ENCODE measurements at places on chromosomes 12 and 14.

GRCh38 chr12:3837049-3837448, 36.1 kb downstream of the PARP11 start:
- no peak for DNase-seq

DNA sequence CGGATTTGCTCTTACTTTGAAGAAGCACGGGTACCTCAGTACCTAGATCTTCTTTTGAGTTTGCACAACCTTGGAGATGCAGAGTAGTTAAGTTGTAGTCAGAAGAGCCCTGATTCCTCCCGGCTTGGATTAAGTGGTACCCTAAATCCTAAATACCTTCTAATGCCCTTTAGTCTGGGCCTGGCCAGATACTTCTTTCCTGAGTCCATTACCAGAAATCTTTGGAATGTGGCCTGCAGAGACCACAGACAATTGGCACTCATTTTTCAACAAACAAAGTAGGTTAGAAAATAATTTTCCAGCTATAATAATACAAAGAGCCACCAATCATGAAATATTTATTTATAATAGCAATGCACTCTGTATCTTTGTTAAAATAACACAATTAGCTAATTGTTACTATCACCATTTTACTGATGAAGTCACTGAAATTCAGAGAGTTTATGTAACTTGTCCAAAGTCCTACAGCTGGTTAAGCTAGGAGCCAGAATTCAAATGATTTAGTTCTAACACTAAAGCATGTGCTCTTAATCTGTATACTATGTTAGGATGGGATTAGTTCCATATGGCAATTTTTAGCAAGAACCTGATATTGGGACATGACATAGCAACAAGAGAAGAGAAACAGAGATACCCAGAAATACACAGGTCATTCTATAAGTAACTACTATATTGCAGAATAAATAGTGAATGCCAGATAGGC, 132.1 kb upstream of the PDZRN4 start:
- no peak for DNase-seq

GRCh38 chr14:102620413-102620812, 28.0 kb downstream of the RCOR1 start:
- peak; percentile 43 for DNase-seq

- peak; percentile 56 for DNase-seq
Observed at GRCh38 chr12:1083889-1084262, 92.9 kb downstream of the ERC1 start.

DNA sequence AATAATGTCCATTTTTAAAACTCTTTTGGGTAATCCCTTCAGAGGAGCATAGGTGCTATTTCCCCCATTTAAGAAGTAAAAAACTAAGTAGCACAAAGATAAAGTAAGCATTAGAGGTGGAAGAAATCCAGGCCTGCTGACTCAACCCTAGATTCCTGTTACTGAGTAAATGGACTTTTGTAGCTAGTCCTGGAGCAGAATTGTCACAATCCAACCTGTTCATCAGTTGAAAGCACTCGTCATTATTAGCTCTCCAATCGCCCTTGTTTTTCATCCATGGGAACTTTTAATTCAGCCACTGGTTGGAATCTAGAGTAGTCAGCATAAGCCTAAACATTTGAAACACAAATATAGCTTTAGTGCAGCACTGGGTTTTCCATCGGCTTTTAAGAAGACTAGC, 139.5 kb upstream of the AMIGO2 start:
- peak; percentile 51 for DNase-seq

DNA sequence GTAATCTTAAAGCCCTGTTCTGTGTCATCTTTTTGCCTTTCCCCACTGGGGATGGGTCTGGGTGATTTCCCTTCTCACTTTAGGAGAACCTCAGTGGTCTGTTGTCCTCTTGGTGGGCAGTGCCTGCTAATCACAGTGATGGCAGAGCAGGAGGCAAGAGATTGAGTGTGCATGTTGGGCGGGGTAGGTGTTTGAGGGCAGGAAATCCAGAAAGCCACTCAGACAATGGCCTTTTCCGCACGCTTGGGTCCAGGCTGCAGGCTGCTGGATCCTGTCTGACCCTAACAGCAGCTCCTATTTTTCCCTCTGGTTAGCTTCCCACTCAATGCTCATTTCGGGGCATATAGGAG, 13.7 kb upstream of the ITGA5 start:
- DNase-seq = no peak

DNA sequence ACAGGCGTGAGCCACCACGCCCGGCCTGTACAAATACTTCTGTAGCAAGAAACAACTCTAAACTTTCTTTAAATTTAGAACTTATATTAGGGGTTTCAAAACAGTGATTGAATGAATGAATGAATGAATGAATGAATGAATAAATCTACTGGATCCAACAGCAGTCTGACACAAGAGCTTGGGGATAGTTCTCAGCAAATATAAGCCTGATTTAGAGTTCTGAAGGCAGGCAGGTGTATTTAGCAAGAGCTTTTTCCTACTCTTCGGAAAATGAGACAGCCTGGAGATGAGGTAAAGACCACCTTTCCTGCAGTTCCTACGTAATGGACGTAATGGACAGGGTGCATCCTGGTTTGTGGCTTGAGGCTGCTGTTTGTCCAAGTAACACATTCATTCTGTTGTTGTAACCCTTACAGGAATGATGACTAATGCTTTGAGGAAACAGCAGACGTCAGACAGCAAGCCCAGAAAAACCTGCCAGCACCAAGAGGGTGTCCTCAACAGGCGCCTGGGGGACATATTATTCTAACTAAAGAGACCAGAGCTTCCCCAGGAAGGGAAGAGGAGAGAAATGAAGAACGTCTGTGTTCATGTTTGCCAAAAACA, 277.4 kb upstream of the SOX5 start:
- DNase-seq = peak; percentile 85

DNA sequence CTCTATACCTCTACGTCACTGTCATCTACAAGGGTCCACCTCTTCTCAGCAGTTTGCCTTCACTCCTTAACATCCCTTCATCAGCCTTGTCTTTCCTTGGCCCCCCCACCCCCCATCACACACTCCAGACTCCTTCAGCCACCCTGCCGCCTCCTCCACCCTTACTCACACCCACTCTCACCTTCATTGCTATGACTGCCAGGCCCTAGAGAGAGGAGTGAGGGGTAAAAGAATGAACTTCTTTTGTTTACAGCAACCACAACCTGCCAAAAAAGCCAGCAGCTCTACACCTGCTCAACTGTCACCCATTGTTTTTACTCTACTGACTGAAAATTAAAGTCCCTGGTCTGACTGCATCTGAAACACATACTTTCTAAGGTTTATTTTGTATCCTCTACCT, 112.8 kb downstream of the DUSP6 start:
- DNase-seq = no peak

GRCh38 chr12:47121146-47121545, 41.4 kb upstream of the AMIGO2 start:
- DNase-seq = peak; percentile 78

DNA sequence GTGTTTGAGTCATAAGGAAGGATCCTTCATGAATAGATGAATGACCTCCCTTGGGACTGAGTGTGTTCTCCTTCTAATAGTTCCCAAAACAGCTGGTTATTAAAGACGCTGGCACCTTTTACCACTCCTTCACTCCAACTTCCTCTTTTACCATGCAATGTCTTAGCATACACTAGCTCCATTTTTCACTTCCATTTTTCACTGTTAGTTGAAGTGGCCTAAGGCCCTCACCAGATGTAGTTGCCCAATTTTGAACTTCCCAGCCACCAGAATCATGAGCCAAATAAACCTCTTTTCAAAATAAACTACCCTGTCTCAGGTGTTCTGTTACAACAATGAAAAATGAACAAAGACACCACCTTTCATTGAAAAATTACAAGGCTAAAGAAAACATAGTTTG, 64.7 kb downstream of the GPR65 start:
- no peak for DNase-seq

DNA sequence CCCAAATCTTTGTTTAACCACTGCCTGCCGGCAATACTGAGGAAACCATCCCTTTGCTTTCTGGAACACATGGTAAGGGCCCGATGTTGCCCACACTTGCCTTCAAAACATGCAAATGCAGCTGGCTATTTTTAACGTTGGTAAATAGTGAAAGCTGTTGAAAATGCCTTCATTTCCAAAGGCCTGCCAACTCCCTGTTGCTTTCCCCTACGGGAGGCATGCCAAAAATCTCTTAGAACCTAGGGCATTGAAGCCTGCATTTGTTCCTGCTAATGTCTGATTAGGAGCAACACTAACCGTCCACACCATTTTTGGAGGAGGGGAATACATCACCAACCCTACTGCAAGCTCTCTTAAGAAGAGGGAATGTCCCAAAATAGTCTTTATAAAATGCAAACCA, 152.6 kb upstream of the NOS1 start:
- DNase-seq = no peak

GRCh38 chr14:95155045-95155444, 2.3 kb downstream of the DICER1 start:
- no peak for DNase-seq

- DNase-seq = no peak
Observed at GRCh38 chr12:56252649-56253048, 5.5 kb downstream of the ANKRD52 start.

GRCh38 chr12:53313996-53314395, 7.4 kb downstream of the AAAS start:
- DNase-seq = no peak

- DNase-seq = no peak
Observed at GRCh38 chr14:100393906-100394732, 71.0 kb downstream of the SLC25A47 start.

DNA sequence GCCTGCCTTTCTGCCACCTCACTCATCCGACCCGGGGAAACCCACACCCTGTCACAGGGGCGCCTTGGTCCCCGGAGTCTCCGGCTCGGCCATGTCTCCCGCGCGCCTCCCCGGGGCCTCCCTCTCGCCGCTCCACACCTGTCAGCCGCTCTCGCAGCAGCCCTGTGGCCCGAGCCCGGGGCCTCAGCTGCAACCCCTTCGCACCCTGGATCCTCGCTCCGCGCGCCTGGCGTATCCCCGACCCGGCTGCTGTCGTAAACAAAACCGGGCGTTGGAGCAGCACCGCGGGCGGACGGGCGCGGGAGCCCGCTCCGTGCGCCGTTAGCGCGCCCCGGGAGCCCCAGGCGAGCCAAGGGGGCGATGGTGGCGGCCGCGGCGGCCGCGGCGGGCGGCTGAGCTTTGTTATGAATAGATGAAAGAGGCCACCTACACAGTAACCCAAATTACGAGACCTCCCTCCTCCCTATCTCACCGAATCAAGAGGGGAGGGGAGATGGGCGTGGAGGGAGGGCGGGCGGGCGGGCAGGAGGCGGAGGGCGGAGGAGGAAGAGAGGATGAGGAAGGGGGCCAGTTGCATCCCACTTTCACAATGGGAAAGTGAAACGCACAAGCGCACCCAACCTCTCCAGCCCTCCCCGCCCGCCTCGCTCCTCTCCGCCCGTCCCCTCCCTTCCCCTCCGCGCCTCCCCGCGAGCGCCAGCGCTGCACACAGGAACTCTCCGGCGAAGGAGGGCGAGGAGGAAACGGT, at the start of gene PLXNC1:
Gene PLXNC1, plus strand, starts transcription at position 587 of the 748 bp plus-strand sequence. CDS start 395 bp downstream, outside the sequence.
- DNase-seq = peak; percentile 59

DNA sequence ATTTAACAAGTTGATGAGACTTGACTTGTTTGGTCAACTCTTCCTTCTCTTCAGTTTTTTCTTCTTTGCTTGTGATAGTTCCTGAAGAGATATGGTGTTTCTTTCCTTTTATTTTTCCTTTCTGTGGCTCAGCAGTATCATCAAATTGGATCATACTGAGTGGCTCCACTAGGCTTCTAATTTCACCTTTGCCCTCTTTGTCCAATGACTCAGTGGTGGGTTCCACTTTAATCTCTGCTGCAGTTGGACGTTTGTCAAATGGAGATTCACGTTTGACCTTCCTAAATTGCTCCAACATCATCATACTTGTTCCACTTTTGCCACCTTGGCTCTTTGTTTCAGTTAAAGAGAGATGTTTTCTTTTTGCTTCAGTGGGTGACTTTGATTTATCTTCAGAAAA, 41.5 kb downstream of the FAM186A start:
- DNase-seq = no peak

- DNase-seq = peak; percentile 82
Observed at GRCh38 chr12:15278816-15279658, 43.3 kb upstream of the PTPRO start.

DNA sequence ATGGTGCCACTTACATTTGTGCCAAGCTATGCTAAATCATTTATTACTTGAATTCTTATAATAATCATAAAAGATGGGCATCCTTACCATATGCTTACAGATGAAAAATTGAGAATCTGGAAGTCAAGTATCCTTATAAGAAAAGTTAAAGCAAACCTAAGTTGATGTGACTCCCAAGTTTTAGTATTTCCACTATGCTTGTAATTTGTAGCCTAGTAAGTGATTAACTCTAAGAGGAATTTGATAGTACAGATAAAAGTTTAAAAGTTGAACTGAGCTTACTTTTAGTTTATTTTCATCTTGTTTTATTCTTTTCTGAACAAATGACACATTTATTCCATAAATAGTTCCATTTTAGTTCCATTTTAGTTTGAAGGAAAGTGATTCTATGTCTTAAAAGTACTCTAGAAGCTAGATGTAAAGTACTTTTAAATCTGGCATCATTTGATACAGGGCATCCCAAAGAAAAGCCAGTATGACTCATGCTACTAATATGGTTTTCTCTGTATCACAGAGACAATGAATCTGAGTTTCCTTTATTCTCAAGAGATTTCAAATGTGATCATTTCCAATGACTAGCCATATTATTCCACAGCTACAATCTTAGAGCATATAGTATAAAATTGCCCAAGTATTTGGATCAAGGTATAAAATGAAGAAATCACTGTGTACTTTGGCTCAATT, 596.0 kb downstream of the SLC16A7 start:
- peak; percentile 80 for DNase-seq

GRCh38 chr12:26282339-26282940, 87.1 kb downstream of the SSPN start:
- no peak for DNase-seq

DNA sequence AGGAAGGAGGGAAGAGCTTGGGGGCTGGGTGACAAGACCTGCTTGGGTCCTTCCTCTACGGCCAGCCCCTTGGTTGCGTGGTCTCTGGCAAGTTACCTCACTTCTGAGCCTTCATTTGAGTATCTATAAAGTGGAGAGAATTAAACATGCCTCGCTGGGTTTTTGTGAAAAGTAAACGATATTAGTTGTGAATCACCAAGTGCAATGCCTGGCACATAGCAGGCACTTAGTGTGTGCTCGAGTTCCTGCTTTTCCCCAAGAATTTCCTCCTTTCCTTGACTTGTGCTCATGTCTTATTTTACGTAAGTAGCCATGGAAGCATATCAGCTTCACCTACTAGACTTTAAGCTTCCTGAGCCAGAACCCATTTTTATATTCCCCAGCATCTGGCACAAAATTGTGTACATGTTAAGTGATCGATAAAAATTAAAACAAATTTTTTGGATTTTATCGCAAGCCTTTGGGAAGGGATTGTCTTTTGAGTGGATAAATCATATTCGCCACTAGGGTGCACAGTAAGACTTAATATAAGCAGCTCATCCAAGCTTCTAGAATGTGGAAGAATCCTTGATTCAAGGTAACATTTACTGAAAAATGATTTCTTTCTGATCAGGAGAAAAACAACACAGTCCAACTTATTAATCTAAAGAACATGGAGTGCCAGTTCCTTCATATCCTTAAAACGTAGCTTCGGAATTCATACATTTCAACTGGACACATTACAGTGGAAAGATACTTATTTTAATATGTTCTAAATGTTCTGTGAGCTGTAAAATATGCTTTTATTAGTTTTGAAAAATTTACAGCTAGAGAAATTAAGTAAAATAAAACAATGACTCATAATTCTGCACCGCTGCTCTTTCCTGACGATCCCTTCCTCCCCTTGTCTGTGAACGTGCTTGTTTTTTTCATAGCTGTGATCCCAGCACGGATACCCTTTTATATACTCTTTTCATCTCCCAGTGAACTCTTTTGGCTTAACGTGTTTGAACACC, 62.0 kb downstream of the SLC25A47 start:
- peak; percentile 84 for DNase-seq

- no peak for DNase-seq
Observed at GRCh38 chr14:33780035-33780434, 170.8 kb downstream of the EGLN3 start.

- DNase-seq = no peak
Observed at GRCh38 chr12:31557707-31558106, 33.2 kb downstream of the DENND5B start.

Data from ELR (cell line).